ENCODE measurements at places on chromosomes 5 and 9. TPM values are rescaled to one million over a fixed set of nuclear protein-coding genes. Genes with fewer than 3 reads are reported as not detected.
A peak's percentile ranks its signal among the peaks of the same experiment; 100 is the strongest.

DNA sequence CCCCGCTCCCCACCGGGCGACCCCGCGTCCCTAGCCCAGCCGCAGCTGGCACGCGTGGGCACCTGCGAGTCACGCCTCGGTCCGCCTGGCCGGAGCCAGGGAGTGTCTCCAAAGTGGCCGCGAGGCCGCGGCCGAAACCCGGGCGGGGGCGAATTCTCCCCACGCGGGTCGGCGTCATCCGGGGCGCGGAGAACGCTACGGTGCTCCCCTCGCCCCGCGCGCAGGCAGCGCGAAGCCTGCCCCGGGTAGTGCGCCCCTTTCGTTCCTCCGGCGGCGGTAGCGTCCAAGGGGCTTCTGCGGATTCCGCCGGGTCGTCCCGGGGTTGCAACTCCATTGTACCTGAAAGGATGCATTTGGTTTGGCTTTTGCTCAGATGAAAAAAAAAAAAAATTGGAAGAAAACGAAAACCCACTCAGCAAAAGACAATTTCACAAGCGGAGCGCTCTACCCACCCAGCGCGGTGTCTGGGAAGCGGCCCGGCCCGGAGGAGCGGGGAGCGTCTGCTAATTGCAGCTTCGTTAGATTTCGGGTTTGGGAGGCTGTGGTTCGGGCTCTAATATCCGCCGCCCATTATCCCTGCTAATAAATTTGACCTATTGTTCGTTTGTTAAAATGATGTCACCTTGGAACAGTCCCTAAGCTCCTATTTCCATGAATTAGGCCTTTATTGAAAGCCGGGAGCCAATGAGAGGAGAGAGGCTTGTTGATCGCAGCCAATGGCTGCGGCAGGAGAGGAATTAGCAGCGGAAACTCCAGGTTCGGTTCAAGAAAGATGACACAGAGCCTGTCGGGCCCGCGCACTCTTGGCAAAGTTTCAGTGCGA, at the start of gene TLX3:
TLX3 (plus strand) TSS at position 796 of the 823 bp plus-strand sequence. CDS start 118 bp downstream, outside the sequence.
- no peak for DNase-seq

Gene PKD2L2
- total RNA-seq: not detected

DNA sequence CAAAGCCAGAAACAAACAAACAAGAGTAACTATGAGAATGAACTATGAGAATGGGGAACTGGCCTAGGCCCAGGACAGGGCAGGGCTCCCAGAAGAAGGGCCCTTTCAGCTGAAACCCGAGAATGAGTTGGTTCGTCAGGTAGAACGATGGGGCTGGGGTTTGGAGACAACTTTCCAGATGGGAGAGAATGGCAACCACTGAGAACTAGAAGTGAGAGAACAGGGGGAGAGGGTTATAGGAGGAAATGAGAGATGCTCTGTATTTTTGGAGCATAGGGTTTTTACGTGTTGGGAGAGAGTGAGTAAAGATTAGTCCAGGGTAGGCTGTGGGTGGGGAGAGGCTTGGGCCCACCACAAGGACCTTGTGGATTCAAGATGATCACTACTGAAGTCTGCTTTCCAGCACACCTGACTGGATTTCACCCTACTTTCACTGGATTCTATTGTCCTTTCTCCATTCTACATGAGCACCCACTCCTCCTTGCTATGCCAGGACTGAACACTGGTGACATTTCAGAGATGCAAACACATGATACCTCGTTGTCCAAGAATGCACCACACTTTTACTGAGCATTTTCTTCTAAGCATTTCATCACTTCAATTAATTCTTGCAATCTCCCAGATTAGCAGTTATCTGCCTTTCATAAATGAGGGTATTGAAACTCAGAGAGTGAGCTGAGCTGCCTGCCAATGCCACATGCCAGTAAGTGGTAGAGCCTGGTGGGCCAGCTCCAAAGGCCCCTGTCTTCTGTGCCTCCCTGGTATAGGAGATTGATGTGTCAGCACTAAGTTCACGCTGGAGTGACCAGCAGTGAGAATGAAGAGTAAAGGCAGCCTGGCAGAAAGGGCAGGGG, 3.2 kb upstream of the TMEM268 start:
- DNase-seq: no peak

Gene NTNG2
- 0.59 TPM for total RNA-seq

DNA sequence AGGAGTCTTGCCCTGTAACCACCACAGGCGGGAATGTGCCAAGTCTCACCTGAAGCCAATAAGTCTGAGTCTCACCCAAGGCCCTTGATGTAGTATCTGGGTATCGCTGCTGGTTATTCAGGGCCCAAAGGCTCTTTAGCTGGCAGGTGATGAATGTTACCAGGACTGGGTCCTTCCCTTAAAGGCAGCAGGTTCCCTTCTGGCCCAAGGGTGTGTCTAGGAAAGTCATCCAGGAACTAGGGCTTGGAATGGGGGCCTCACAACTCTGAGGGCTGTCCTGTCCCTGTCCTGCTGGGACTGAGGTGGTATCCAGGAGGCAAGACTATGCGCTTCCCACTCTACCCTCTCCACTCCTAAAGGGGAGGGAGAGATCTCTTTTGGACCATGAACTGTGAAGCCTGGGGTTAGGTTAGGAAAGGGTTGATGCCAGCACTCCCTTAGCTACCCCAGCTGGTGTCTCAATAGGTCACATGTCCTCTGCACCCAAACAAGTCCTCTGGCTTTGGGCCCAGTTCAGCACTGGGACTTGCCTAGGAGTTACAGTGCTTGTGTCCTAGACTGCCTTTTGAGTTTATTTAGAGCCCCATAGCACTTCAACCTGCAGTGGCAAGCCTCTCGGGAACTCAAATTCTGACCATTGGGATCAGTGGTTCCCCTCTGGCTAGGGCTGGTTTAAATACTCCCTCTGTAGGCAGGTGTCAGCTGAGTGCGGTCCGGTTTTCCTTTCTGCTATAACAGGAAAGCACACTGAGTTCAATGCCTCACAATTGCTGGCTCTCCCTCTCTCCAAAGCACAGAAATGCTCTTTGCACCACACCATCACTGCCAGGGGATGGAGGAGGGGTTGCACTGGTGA, 22.5 kb upstream of the RANBP3L start:
- DNase-seq: no peak

GRCh38 chr5:79578876-79579275, 33.4 kb upstream of the TENT2 start:
- no peak for DNase-seq

- no peak for DNase-seq
Measured at GRCh38 chr5:64229163-64229774, 63.6 kb downstream of the RNF180 start.

DNA sequence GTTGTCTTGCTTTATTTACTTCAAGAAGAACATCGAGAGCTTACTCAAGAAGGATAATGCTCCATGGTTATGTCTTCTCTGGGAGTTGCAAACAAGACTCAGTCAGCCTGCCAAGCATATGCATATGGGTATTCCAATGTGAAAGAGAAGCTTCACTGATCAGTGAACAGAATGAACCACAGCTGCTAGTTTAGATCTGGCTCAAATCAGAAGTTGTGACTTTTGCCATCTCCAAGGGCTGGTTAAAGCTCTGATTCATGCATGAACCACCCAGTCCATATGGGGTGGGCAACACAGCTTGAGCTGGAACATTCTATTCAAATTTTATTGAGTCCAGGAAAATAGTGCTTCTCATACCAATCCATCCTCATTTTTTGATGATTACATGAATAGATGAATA, 50.0 kb downstream of the ATPSCKMT start:
- no peak for DNase-seq

Gene FXN
- 9.7 TPM for total RNA-seq

Gene ADRB2
- total RNA-seq: 1.2 TPM

GRCh38 chr5:113520429-113520828, 6.9 kb downstream of the YTHDC2 start:
- DNase-seq: no peak

Gene C5orf34
- total RNA-seq: 5.0 TPM

DNA sequence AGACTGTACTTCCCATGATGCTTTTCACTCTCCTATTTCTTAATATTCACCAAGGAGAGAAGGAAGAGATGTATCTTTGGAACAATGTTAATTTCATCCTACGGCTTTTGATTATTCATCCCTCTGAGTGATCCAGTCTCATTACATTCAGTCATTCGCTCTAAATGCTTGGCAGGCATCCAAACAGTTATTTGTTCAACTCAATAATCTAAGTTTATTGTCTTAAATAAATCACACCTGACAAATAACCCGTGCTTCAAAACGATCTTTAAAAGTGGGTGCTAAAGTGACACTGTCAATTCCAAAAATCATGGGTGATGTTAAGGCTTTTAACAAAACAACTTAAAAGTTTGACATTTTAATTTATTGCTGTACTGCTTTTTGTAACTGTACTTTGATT, 233.1 kb downstream of the RASEF start:
- no peak for DNase-seq

Gene CTSV
- 4.8 TPM for total RNA-seq

- no peak for DNase-seq
Measured at GRCh38 chr9:120733190-120733589, 18.9 kb upstream of the MEGF9 start.

DNA sequence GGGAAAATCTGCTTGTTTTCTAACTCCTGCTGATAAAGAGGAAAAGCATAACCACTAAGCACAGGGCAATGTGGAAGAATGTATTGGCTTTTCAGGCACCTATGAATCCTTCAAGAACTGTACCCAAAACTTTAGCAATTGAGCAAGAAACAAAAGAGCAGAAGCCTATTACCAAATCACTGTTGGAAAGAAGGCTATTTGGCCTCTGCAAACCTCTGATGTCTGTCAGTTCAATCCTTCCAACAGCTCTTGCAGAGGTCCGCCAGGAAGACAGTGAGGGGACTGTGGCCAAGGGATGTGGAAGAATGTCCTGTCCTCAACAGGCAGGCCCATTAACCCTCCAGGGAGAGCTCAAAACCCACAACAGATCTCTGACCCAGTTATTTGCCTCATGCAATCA, 328.6 kb downstream of the ENC1 start:
- no peak for DNase-seq

DNA sequence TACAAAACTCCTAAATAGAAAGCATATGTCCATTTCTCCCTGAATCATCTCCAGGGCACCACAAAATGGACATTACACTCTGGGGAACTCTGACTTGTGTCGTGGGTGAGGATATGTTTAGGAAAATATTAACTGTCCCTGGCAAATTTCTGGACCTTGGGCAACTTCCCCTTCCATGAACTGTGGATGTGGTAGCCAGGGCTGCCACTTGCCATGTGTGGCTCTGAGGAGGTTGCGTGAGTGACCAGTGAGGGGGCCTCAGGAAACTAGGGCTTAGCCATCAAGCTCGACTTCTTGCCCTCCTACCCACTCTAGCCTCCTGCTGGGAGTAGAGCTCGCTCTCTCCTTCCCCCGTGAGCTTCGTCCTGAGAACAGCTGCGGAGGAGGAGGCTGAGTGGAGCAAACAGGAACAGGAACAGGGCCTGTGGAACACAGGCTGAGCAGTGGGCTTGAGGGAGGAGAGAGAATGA, 13.8 kb upstream of the STC2 start:
- no peak for DNase-seq

GRCh38 chr9:92706218-92706940, 36.4 kb upstream of the IPPK start:
- DNase-seq: no peak

- no peak for DNase-seq
Measured at GRCh38 chr9:126454795-126455194, 128.2 kb downstream of the MVB12B start.

- no peak for DNase-seq
Measured at GRCh38 chr9:124347206-124347967, 67.9 kb downstream of the PSMB7 start.

DNA sequence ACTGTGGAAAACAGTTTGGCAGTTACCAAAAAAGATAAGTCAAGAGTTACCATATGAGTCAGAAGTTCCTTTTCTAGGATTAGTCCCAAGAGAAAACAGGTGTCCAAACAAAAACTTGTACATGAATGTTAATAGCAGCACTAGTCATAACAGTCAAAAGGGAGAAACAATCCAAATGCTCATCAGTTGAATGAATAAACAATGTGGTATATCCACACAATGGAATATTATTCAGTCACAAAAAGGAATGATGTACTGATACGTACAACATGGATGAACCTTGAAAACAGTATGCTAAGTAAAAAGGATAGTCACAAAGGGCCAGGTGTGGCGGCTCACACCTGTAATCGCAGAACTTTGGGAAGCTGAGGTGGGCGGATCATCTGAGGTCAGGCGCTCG, 7.9 kb downstream of the ZNF510 start:
- no peak for DNase-seq

GRCh38 chr5:114434396-114435219, 72.7 kb downstream of the KCNN2 start:
- no peak for DNase-seq

Gene ZNF454
- 1.4 TPM for total RNA-seq

- DNase-seq: peak; percentile 93
Measured at GRCh38 chr9:130689937-130690700, 3.5 kb upstream of the EXOSC2 start.

GRCh38 chr9:129879991-129880653, 44.9 kb downstream of the USP20 start:
- no peak for DNase-seq

DNA sequence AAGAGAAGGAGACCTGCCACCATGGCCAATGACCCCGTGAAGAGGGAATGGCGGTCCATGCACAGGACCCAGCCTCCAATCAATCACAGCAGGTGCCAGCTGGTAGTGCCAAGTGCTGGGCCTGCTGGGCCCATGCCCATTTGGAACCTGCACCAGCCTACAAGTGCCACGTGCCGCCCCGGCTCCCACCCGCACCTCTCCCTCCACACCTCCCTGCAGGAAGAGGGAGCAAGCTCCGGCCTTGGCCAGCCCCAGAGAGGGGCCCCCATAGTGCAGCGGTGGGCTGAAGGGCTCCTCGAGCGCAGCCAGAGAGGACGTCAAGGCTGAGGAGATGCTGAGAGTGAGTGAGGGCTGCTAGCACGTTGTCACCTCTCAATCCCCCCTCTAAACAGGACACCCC, 37.8 kb upstream of the NPR3 start:
- DNase-seq: no peak

Gene TCERG1
- total RNA-seq: 54.0 TPM

Gene KIF24
- total RNA-seq: 7.3 TPM

Gene PPIP5K2
- 79.3 TPM for total RNA-seq

DNA sequence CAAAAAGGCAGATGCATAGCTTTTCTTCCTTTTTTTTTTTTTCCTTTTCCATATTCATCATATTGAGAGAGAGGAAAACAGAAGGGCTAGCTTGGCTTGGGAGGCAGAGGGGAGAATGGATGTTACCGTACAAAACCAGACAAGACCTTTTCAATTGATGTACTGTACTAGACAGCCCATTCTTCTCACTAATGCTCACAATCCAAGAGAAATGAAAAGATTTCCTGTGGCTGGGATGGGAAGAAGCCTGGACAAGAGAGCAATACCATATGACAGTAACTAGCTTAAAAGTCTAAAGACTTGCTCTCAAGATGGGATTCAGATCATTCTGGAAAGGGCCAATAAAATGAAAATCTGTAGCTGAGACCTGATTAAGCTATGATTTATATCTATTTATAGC, 3.4 kb downstream of the CEMIP2 start:
- DNase-seq: peak; percentile 18

GRCh38 chr5:142032747-142033631, 20.2 kb upstream of the GNPDA1 start:
- no peak for DNase-seq

Gene CBY3
- not detected for total RNA-seq
